Stimulated activated CD4-positive, alpha-beta T cell treated with anti-CD3 and anti-CD28 coated beads, Interleukin-12 subunit alpha, Interleukin-12 subunit beta, amount 100 ng/mL, for 4 hours (primary cell): ENCODE measurements at places on chromosomes 5 and 9.
A peak's percentile ranks its signal among the peaks of the same experiment; 100 is the strongest.

GRCh38 chr5:148951612-148952011 is 111.2 kb downstream of the SH3TC2 start:
- DNase-seq: no peak

GRCh38 chr9:16602494-16602893 is 268.0 kb downstream of the BNC2 start:
- DNase-seq: no peak

DNA sequence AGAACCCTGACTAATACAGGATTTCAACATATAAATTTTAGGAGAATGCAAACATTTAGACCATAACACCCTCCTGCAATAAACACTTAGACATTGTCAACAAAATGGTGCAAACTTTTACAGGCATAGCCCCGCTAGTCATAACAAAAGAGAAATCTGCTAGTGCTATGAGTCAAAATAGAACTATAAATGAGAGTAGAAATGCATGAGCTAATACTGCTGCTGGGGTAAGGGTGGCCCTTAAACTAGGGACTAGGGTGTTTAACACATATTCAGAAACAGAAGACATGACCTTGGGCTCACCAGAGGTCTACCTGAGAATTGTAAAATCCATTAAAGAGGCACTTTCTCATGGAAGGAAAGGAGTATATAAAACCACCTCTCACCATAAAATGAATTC is 131.6 kb downstream of the TLR4 start:
- no peak for DNase-seq

DNA sequence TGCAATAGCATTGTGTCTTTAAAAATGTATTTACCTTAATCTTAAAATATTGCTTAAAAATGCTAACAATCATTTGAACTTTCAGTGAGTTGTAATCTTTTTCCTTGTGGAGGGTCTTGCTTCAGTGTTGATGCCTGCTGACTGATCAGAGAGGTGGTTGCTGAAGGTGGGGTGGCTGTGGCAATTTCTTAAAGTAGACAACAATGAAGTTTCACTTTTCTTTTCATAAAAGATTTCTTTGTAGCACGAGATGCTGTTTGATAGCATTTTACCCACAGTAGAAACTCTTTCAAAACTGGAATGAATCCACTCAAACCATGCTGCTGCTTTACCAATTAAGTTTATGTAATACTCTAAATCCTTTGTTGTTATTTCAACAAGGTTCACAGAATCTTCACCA is 50.8 kb downstream of the NR3C1 start:
- DNase-seq: no peak

- DNase-seq: no peak
Measured at GRCh38 chr9:27196383-27196782, 87.4 kb downstream of the TEK start.

DNA sequence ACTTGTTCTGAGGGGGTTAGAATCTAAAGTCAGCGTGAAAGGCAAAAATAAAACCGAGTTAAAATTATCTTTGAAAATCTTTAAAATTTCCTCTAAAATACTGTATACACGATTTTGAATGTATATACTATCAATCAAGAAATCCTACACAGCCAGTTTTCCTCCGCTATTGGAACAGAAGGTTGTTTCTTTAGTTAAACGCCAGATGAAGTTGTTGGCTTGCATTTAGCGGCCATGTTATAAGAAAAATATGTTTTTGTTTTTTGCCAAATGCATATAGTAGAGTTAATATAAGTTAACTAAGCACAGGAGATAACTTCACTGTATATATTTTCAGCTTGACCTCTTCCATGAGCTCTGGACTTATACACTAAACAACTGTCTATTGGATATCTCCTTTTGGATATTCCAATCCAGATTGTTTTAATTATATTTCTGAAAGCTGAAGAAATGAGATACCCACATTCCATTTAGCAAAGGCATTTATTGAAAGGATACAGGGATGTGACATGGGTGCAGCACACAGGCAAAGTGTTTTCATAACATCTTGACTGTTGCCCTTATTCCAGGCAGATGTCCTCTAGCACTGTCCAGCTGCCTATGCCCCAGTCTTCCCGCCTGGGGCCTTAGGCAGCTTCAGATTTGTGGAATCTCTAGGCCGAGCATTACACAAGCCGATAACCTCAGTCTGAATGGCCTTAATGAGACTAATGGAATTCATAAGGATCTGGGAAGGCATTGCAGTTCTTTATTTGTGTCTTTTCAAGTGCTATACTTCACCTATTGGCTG is 10.0 kb upstream of the ATG10 start:
- no peak for DNase-seq

DNA sequence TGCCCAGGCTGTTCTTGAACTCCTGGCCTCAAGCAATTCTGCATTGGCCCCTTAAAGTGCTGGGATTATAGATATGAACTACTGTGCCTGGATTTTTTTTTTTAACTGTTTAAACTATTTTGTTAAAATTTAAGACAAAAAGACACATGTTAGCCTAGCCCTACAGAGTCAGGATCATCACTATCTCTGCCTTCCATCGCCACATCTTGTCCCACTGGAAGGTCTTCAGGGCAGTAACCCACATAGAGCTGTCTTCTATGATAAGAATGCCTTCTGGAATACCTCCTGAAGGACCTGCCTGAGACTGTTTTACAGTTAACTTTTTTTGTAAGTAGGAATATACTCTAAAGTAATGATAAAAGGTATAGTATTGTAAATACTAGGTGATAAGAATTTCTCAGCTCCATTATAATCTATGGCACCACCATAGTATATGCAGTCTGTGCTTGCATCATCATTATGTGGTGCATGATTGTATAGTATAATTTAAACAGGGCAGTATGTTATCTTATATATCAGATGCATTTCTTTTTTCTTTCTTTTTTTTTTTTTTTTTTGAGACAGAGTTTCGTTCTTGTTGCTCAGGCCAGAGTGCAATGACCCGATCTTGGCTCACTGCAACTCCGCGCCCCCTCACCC is 52.7 kb downstream of the DENND4C start:
- DNase-seq: no peak

GRCh38 chr9:31302620-31303418 is 1081.6 kb upstream of the ACO1 start:
- no peak for DNase-seq

DNA sequence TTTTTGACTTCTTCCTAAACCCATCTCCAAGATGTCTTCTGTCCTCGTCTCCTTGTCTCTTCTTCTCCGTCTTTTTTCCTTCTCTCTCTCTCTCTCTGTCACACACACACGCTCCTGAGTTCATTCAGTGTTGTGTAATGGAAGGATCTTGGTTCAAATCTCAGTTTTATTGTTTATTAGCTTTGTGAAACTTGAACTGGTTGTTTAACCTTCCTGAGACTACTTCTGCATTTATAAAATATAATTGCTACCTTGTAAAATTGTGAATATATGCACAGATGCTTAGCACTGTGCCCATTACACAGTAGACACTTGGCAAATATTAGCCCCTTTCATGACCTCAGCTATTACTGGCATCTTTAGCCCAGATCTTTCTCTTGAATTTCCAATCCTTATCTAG is 2.4 kb upstream of the NADK2 start:
- DNase-seq: no peak

GRCh38 chr9:35749515-35750255 is 598 bp downstream of the RGP1 start:
- DNase-seq: peak; percentile 25

GRCh38 chr5:125198270-125198974 is 452.0 kb upstream of the ZNF608 start:
- DNase-seq: no peak

GRCh38 chr5:96150007-96150406 is 188.4 kb upstream of the ELL2 start:
- DNase-seq: no peak

DNA sequence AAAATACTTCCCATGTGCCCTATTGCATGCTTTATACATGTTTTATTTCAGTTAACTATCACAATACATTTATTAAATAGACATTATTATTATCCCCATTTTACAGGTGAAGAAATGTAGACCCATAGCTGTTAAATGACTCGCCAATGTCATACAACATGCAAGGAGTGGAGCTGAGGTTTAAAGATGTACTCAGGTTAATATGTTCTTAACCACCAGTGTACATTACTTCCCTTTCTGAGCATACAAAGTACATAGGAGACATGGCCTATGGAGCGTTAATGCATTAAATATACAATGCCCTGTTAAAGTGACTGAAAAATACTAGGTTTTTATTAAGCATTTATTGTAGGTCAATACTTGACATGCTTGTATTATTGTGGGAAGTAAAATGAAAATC is 407.0 kb downstream of the PDE4D start:
- DNase-seq: no peak

GRCh38 chr9:18665947-18666346 is 192.0 kb downstream of the ADAMTSL1 start:
- DNase-seq: no peak

- DNase-seq: no peak
Measured at GRCh38 chr5:61768692-61769281, 436.7 kb downstream of the ZSWIM6 start.

DNA sequence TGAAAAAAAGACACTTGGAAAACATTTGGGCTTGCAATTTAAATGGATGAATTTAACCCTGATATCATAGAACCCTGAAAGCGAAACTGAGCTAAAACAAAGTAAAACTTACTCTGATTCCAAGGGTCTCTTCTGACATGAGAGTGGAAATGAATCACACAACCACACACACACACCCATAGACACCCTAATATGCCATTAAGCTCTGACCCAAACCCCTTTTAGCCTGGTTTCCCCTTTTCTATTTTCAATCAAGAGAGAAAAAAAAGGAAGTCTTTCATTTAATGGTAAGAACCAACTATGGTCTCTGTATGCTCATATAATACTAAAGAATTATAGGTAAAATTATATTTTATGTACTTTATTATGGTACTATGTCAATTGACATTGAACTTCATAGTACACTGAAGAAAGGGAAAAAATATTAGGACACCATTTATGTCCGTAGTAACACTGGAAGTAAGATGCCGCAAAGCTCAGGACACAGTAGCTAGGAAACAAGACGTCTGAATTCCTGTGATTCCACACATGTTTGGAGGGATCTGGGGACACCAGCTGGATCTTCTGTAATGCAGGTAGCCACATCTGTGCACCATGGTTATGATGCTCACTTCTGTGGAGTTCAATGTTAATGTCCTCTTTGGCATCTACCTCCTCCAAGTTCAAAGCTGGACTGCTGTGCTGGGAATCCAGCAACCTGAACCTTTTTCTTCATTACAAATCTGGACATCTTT is 95.8 kb downstream of the PCSK1 start:
- no peak for DNase-seq

DNA sequence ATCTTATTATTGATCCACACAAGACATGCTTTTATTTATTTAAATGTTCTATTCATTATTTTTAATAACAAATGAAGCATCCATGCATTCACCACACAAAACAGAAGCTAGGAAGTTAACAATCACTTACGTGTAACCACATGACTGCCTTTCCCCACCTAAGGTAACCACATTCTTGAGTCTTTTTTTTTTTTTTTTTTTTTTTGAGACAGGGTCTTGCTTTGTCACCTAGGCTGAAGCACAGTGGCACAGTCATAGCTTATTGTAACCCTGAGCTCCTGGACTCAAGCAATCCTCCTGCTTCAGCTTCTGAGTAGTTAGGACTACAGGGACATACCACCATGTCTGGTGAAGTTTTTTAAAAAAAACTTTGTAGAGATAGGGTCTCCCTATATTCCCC is 133.0 kb downstream of the DOCK2 start:
- no peak for DNase-seq

DNA sequence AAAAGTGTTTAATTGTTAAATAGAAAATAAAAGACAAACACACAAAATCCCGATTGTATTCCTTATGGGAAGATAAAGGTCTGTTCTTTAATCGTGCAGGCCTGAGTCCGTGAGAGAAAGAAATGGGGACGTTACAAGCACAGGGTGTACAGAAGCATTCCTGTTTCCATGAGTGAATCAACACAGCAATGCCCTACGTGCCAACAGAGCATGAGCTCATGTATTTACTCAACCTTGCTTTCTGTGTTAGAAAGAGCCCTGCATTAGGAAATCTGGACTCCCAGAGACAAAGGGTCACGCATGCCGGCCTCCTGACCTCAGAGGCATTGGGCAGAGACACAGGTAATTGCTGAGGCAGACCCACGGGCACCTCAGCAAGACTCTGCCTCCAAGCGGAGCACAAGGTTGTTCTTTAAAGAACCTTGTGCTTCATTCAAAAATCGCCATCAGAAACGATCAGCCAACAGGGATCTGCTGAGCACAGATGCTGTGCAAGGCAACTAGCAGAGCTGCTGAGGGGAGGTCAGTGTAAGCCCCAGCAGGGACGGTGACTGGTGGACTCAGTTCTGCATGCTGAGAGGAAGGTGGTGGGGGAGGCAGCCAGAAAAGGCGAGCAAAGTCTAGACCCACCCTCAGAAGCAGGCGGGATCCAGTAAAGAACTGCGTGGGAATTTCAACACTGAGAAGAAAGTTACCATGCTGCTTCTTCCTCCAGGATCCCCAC is 101.0 kb downstream of the TLE1 start:
- DNase-seq: no peak

DNA sequence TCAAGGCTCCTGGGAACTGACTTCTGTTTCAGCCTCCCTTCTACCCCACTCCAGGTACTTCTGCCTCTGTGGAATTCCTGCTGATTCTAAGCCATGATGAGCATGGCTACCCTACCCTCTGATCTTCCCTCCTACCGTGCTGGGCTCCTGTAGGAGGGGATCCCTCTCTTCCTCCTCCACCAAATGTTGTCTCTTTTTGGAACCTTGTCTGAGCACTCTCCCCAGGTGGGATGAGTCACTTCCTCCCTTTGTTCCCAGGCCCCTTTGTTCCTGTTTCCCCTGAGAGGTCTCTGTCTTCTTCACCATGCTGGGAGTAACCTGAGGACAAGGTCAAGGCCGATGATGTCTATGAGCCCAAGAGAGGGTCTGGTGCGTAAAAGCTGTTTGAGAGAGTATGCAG is 213.2 kb downstream of the GABBR2 start:
- DNase-seq: no peak
